ENCODE measurements at places on chromosomes 11 and 22.

DNA sequence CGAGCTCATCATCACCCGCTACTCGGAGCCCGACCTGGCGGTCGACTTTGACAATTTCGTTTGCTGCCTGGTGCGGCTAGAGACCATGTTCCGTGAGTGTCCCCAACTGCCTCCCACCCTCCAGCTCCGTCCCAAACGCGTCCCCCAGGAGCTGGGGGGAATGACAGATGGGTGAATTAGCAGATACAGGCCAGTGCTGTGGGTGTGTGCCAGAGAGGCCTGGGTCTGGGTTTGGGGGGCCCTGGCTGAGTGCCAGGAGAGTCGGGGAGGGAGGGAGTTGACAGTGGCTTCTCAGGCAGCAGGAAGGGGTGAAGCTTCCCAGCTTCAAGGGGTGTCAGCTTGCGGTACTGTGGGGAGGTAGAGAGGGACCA is 28.6 kb downstream of the CAPN1 start:
- no peak for DNase-seq

GRCh38 chr11:10295064-10295901 is 1.3 kb upstream of the SBF2 start:
- DNase-seq, result no peak

- DNase-seq, result no peak
Observed at GRCh38 chr22:31082606-31083376, 1.7 kb downstream of the SMTN start.

GRCh38 chr22:48898524-48899250 is 929.0 kb downstream of the BRD1 start:
- no peak for DNase-seq

DNA sequence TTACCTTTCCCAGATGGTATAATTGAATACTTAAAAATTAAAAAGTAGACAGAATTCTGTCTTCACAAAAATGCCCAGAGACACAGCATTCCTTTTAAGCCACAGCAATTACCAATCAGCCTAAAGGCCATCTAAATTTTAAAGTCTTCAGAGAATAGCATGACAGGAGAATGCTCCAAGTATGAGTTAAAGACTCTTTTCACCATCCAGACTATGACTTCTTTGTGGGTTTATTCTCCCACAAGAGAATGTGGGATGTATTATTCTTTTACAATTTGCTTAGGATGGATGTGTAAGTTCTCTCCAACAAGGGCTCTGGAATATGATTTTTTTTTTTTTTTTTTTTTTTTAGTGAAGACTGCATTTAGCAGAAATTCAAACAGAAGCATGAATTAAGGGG is 249.9 kb downstream of the TTC28 start:
- no peak for DNase-seq

GRCh38 chr11:24560324-24560723 is 63.5 kb downstream of the LUZP2 start:
- DNase-seq, result no peak

GRCh38 chr22:22901578-22902218 is 14.1 kb downstream of the IGLL5 start:
- no peak for DNase-seq

GRCh38 chr11:114775875-114776621 is 97.7 kb downstream of the NXPE2 start:
- DNase-seq, result no peak

- no peak for DNase-seq
Observed at GRCh38 chr11:3134218-3134621, 30.9 kb downstream of the OSBPL5 start.

DNA sequence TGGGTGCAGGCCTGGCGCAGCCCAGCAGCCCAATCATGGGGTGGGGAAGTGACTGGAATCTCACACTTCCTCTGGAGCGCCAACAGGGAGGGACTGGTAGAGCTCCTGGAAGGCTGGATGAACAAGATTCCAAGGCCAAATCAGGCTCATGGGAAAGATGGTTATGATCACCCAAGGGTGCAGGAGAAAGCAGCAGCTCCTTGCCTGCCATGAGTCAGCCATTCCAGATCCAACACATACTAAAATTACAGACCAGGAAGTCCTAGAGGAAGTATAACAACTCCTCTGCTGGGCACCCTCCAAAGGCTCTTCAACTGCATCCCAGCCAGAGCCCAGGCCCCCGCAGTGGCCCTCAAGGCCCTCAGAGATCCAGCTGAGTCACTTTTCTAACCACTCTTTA is 427.3 kb downstream of the TENM4 start:
- no peak for DNase-seq

GRCh38 chr22:42610186-42610585 is 4.5 kb downstream of the POLDIP3 start:
- DNase-seq, result no peak

DNA sequence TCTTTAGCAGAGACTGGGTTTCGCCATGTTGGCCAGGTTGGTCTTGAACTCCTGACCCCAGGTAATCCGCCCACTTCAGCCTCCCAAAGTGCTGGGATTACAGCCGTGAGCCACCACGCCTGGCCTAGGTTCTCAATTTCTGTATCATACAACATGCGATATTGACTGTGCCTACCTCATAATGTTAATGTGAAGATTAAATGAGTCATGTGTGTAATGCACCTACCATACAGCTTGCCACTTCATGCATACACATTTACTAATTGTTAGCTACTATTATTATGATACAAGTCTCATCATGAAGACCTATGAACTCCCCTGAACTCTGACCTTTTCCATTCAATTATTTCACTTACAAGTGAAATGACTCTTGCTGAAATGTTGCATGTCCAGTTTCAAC is 25.7 kb downstream of the AGBL2 start:
- DNase-seq, result no peak

DNA sequence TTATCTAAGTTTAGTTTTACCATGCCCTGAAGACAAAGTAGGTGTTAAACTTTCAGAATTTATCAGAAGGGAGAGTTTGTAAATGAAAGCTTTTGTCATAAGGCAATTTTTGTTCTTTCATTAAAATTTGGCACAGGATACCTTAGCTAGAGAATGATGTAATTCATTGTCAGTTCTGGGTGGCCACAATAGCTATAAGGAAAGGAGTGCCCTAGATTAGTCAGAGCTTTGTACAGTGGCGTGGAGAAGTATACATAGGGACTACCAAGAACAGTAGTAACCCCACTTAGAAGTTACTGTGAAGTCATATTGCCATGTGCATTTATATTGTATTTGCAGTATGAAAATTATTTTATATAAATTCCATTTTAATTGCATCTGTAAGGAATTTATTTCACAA is 126.3 kb upstream of the CARD18 start:
- DNase-seq, result no peak

GRCh38 chr11:9639985-9640384 is 23.9 kb upstream of the SWAP70 start:
- DNase-seq, result no peak

- DNase-seq, result no peak
Observed at GRCh38 chr11:86035164-86035563, 33.7 kb downstream of the PICALM start.

GRCh38 chr11:87926250-87926970 is 248.8 kb downstream of the RAB38 start:
- DNase-seq, result no peak

DNA sequence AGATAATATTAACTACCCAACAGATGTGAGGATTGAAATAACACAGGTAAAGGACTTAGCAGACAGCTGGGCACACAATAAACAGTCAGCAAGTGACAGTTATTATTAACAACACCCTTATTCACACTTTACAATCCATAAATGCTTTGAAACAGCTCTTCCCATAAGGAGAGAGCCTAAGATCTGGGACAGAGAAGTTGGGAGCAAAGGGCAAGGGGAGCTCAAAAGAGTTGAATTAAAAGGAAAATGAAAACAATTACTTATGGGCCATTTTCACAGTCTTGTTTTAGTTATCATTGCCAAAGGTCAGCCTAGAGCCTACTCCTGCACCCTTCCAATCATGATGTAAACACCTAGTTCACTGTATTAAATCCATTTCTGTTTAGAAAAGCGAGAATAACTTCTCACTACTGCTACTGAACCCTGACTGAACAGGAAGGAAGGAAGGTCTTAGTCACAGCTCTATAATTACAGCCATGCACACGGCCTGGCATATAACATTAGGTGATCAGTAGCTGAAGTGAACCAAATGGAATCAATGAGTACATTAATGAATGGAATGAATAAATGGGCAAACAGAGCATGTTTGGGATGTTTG is 111.3 kb downstream of the PLEKHA7 start:
- DNase-seq, result no peak

DNA sequence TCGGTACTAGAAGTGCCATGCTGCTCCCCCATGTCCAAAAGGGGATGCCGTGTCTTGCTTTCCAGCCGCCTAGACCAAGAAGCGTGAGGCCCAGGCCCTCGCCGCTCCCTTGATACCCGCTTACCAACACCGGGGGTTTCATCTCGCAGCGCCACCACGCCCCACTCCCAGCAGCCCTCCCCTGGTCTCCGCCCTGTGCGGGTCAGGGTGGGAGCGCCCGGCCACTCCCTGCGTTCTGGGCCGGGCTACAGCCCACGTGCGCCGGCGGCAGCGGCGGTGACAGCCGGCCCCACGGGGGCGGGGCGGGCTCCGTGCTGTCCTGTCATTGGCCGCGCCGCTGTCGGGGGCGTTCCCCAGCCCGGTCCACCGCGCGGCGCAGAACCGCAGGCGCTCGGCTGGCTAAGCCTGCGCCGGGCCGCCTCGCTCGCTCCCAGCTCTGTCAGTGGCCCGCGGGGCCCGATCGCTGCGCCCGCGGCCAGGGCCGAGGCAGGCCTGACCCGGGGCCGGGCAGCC is at the start of gene MICAL2:
Gene MICAL2 (plus strand): TSS at position 390 of the 513 bp plus-strand sequence. CDS start 51,566 bp downstream, outside the sequence.
- peak; percentile 84 for DNase-seq

- no peak for DNase-seq
Observed at GRCh38 chr11:30605036-30605605, 19.0 kb upstream of the MPPED2 start.

GRCh38 chr11:125070699-125071254 is 7.7 kb downstream of the SLC37A2 start:
- DNase-seq, result no peak

- peak; percentile 97 for DNase-seq
Observed at GRCh38 chr22:36409911-36410756, 22.4 kb upstream of the MYH9 start.

DNA sequence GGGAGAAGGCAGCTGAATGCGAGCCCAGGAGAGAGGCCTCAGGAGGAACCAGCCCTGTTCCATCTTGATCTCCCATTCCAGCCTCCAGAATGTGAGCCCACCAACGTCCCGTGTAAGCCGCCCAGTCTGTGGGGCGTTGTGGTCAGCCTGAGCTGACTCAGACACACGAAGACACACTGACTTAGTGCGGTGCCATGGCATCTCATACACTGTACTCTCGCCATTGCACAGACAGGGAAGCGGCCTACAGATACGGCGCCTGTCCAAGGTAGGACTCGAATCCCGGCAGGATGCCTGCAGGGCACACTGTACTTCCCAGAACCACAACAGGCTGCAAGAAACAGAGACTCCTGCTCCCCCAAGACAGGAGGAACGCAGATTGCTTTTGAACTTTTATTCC is 179.6 kb downstream of the CTTN start:
- no peak for DNase-seq

GRCh38 chr11:66643745-66644437 is 5.4 kb downstream of the RBM4 start:
- DNase-seq, result no peak

DNA sequence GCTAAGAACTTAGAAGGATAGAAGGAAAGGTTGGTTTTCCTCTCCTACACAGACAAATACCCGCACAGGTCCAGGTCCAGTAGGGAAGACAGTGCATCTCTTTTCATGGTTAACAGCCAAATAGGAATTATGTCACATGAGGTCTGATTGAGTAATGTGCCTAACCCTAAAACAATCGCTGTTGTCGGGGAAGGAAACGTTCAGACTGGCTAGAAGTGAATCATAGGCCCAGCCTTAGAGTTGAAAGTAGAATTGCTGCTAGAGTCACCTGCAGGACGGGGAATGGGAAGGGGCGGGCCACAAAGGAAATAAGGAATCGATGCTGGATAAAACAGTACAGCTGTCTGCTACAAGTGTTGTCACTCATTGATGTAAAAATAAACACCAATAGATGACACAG is 12.4 kb upstream of the HTATIP2 start:
- no peak for DNase-seq

DNA sequence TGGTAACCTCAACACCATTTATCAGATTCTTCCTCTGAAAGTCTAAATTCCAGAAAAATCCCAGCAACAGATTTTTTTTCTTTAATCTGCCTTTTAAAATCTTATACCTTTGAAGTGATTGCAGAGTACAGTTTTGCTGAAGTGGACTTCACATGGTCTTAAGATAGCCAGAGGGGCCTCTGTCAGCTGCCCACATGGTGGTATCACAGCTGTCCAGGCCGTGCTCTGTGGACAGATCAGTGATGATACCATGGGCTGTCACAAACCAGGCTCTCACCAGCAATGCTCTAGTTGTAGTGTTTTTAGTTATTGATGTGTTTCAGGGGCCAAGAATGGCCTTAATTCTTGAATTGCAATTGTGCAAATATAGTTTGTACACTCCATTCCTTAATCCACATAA is 44.0 kb downstream of the PARVA start:
- no peak for DNase-seq

DNA sequence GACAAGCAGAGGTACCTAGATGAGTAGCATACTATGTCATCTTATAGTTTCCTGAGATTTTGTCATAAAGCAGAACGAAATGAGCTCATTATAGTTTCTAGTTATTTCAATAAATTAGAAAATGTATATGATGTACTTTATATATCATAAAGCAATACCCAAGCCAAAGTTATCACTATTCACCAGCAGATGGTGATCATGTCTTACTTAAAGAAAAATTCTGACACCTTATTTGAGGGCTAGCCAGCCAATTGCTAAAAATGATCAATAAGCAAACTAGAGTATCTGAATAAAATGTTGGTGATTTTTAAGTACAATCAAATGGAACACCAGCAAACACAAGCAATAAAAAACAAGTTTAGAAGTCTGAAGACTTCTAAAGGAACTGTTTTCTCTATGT is 44.1 kb downstream of the RSF1 start:
- DNase-seq, result no peak

DNA sequence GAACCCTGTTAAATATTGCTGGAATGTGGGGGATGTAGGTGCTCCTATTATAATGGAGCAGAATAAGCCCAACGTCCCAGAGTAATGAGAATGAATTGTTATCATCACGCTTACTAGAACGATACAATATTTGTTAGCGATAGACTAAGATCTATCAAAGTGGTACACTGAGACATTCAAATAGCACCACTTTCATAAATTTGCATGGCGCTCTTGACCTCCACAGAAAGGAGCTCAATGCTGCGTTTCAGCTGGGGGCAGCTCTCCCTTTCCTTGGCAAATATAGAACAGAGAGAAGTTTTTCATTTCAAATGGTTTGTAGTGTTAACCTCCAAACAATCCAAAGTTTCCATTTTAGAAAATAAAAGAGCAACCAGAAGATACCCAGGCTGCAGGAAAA is 38.2 kb upstream of the BLID start:
- DNase-seq, result no peak
